Urothelium cell line (cell line): ENCODE measurements at places on chromosomes 2 and 18.
A peak's percentile ranks its signal among the peaks of the same experiment; 100 is the strongest.

- DNase-seq = no peak
Observed at GRCh38 chr2:82657106-82657505, 1802.0 kb downstream of the SUCLG1 start.

DNA sequence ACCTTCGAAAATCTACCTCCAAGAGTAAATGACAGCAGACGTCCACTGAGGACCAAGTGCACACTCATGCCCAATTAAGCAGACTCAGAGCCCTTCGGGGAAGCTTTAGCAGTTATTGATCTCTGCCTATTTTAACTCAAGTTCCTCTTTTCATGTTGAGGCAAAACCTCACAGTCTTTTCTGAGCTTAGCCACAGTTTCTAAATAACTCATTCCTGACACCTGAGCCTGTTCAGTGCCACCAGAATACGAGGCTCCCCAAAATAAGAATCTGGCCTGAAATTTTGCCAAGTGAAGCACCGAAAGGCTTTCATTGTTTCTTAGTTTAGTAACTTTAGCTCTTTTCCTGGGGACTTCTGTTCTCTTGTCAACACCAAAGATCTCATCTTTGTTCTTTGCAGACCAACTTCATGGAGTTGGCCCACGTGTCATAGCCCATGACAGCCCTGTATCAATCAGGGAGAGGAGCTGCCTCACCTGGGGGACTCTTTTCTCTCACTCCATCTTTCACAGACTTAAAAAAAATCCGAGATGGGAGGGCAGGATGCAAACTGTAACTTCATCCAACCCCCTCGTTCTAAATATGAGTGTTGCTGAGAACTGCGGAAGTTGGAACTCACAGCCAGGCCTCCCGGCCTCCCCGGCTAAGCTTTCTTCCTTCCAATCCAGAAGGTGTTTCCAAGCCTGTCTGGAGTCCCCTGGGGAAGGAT is 22.2 kb downstream of the INPP5D start:
- no peak for DNase-seq

DNA sequence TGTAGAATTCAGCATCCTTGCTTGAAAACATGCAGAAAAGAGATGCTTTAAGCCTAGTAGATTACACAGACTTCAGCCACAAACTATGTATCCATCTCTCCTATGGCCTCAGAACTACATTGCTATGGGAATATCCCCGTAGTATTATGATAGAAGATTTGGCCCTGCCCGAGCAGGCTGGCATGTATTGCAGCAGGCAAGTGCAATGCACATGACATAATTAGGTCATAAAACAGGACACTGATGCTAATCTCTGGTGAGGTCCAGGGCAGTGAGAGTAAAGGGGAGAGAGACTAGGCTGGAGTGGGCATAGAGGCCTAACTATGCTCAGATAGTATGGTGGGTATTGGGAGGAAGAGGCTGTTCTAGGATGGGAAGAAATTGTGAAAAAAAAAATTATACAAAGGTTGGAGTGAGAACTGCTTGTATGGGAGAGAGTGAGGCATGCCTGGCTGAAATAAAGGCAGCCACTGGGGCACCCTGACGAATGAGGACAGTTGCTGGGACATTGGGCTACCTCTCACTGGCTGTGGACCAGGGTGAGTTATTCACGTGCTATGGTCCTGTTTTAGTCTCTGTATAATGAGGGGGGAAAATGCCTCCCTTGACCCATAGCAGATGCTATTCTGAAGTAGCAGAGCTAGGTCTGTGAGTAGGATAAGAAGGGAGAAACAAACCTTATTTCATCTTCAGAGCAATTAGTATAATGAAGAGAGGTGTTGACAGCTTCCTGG is 1.6 kb upstream of the PLA2R1 start:
- DNase-seq = no peak

DNA sequence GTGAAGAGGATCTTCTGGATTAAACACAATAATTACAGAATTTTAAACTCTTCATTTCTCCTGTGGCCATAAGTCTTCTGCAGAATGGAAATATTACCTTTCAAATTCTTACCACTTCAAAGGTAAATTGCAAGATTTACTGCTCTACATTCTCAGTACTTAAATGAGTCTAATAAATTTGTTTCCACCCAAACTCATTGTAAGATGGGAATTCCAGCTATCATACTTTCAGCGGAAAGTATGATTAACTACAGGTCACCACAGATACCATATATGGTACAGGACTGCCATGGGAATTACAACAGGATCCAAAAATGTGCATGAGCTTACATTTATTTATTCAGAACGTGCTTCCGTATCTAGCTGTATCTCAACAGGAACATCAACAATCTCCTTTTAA is 3.1 kb downstream of the DSC3 start:
- DNase-seq = no peak

- DNase-seq = no peak
Observed at GRCh38 chr2:39506215-39506614, 69.1 kb upstream of the MAP4K3 start.

- DNase-seq = no peak
Observed at GRCh38 chr2:46171996-46172546, 125.1 kb upstream of the EPAS1 start.

GRCh38 chr2:56263876-56264275 is 80.1 kb downstream of the CCDC85A start:
- no peak for DNase-seq

- DNase-seq = no peak
Observed at GRCh38 chr2:231058761-231059550, 2.3 kb downstream of the PSMD1 start.

DNA sequence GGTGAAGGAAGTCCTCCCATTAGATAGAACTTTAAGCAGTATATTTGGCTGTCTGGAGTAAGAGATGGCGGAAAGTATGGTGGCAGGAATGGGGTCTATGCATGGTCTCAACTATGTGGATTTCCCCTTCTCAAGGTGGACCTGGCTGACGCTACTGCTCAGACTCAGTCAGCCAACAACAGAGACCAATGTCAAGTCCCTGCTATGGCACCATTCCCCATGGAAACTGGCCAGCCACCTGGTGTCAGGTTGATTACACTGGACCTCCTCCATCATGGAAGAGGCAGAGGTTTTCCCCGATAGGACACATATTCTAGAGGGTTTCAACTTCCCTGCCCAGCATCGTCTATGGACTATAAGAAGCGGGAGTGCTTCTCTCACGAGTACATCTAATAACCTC is 8.6 kb upstream of the FAHD2A start:
- DNase-seq = no peak

DNA sequence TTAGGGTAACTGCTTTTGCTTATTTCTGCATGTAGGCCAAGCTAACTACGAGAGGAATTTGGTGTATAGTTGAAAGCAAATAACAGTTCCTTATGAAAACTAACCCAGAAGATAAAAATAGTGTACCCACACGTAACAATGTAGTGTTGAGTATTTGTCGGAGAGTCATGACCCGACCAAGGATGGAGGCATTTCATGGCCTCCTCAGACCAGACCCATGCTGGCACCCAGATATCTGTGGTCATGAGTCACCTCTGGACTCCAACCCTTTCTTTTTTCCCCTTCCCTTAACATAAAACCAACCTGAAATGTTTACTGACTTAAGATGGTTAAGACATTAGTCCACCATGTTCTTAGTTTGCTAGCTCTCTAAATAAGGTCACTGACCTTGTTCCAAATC is 318.7 kb downstream of the NOL4 start:
- DNase-seq = no peak

GRCh38 chr2:37642907-37643729 is 28.3 kb downstream of the CDC42EP3 start:
- no peak for DNase-seq

DNA sequence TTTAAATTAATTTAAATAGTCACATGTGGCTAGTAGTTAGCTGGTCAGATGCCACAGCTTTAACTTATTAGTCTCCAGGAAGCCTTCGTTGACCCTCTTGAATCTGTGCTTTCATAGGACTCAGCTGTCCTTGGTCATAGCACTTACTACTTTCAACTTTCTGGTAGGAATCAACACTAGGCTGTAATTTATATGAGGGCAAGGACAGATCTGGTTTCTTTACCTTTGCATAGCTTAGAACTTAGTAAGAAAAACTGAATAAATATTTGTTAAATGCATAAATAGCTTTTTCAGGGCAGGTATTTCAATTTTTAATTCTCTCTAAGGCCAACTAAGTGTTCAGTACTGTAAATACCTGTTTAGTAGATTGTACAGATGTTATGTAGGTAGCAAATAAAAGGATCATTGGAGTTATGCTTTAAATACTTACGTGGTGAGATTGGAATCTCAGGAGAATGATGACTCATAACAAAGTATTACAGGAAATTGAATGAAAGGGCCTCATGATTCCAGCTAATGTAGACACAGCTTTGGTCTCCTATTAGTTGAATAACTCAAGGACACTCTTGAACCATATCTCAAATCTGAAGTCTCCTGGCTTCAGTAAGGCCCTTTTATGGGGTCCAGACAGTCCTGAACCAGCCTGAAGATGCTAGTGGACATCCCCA is 2.6 kb downstream of the CLIP4 start:
- peak; percentile 71 for DNase-seq

DNA sequence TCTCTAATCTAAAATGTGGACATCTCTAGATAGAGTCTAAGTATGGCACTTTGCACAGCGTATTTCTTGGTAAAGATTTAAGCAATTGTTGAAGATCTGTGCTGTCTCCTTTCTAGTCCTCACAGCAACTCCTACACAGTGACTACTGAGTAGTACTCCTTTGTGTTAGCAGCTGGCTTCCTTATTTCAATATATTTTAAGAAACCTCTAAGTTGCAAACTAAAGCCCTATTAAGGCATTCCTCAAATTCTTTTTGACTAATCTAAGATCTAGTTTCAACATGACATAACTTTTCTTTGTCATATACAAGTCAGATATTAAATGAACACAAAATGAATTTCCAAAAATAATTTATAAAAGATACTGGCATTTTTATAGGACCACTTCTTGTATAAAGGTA is 121.8 kb upstream of the DNAJC10 start:
- no peak for DNase-seq

DNA sequence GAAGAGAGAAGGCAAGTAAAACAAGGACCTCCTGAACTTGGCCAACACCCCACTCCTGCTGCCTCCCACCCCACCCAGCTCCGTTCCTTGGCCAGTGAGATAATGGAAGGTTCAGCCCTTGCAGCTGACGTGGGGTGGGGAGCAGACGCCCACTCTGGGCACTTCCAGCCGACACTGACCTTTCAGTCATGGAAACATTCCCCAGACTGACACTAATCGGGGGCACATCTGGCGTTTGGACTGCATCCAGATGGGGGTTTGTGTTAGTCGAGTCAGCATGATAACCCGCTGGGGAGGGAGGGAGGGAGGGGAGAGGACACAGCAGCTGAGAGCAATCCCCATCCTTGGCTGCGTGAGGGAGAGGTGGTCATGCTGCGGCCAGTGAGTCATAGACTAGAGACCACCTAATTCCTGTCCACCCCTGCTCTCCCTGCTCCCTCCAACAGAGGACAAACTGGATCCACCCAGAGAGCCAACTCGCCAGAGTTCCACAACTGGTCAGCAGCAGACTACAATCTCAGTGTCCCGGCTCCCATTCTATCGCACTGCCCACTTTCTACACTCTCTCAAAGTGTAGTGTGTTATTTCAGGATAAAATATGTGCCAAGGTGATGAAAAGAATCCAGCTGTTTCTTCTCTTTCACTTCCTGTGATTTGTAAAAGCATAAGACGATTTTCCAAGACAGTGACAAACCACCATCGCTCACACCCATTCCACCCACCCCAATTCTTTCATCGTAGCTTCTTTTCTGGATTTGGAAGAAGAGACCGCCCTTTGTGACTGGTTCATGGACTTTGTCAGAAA is 115.4 kb upstream of the PKDCC start:
- DNase-seq = no peak

DNA sequence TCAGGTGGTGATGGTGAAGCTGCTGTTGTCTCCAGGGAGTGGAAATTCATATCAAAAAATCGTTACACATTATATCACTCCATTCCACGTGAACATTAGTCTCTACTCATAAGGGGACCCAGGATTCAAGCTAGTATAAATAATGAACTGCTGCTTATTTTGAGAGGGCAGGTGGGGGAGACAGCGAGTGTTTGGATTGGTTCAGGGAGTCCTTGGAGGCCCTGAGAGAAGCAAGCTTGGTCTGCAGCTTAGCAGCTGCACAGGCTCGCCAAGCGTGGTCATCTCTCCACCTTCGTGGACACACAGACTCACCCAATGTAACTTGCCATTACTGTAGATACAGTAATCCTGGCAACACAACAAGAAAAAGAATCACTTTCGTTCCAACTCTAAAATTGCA is 177.6 kb downstream of the ZNF521 start:
- DNase-seq = no peak

DNA sequence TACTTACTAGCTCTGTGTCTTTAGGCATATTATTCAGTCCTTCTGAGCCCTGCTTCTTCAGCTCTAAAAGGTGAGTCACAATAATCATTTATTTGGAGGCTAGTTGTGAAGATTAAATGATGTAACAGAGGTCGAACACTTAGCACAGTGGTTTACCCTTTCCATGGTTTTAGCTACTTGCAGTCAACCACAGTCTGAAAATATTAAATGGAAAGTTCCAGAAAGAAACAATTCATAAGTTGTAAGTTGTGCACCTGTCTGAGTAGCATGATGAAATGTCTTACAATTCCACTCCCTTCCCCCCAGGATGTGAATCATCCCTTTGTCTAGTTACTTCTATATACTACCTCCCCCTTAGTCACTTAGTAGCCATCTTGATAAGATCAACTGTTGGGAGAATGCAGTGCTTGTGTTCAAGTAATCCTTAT is 217.6 kb upstream of the THUMPD2 start:
- peak; percentile 26 for DNase-seq

DNA sequence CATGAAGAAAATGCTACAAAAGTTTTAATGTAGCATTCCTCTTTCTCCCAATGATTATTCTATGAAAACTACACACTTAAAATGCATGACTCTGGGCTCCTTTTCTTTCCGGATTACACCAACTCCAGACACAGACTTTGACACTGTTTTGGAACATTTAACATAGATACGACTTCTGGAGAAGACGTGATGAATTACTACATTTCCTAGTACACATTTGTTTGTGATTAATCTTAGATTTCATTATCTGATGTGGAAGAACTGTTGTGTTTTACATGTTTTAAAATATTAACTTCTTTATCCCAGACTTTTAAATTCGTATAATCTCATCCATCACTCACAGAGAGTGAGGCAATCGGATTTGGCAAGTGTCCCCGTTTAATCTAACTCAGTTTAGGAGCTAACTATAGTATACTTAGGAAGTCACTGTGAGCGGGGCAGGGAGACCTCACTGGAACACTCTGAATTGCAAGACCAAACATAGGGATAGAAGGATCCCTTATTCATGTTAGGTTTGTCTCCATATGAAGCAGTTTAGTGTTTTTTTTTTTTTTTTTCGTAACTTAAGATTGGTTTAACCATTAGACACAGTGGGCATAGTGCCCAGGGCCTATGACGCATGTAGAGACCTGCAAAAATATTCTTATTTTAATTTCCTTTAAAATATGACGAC is 66.7 kb downstream of the PDE1A start:
- DNase-seq = no peak

GRCh38 chr2:10249798-10250197 is 52.9 kb upstream of the HPCAL1 start:
- DNase-seq = no peak

- no peak for DNase-seq
Observed at GRCh38 chr2:232438951-232439757, 16.8 kb upstream of the ALPI start.

- no peak for DNase-seq
Observed at GRCh38 chr2:172480301-172481218, 53.2 kb downstream of the ITGA6 start.
